ENCODE measurements at places on chromosomes 3 and 15.

DNA sequence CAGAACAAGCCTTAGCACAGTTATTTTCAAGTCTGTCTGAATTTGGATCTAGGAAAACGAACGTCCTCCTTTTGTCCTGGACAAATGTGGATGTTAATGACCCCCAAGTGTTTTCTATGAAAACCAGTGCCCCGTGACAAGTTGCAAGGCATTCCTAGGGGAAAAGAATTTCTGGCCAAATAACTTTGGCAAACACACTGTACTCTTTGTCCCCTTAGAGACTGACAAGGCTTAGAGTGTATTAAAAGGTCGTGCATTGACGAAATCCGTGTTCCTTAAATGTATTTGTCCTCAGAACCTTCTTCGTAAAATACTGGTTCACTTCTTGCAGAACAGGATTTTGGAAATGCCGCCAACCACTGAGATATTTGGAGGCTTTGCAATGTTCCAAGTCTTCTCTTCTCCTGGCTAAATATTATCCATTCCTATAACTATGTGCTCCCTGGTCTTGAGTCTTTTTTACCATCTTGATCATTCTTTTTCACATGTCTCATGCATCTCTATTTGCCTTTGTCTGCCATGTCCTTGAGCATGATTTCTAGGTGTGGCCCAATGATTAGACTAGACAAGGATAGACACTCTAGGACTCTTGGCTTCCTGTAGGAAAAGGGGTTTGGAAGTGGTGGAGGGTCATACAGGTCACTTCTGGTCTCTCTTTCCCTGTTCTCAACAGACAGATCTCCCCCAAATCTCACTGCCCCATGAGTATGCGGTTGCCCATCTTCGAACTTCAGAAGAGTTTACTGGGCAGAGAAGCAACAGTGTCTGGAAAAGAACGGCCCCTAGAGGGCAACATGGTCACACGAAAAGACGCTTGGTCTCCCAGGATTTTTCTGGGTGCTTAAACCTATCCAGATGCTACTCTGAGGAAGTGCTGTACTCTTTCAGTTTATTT, 117.5 kb downstream of the EDEM1 start:
- peak; percentile 50 for DNase-seq

DNA sequence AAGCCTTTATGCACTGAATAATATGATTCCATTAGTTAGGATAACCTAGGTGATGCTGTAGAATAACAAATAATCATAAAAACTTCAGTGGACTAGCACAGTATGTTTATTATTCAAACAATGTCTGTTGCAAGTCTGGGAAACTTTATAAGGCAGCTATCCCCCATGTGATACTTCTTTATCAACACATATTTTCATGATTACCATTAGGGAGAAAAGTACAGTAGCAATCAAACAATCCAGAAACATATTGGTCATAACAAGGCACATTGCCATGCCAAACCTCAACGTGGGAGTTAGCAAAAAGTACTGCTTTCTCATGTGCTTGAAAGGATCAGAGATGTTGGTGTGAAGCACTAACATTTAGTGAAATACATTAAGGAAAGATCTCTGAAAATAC, 35.5 kb downstream of the EOMES start:
- no peak for DNase-seq

DNA sequence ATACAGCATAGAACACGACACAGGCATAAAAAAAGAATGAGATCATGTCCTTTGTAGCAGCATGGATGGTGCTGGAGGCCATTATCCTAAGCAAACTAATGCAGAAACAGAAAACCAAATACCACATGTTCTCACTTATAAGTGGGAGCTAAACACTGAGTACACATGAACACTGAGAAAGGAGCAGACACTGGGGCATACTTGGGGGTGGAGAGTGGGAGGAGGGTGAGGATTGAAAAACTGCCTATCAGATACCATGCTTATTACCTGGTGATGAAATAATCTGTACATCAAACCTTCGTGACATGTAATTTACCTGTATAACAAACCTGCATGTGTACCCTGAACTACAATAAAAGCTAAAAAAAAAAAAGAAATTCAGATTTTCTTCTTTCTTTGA, 100.4 kb downstream of the PPM1L start:
- no peak for DNase-seq

- DNase-seq, result no peak
Measured at GRCh38 chr3:3082234-3082924, 27.8 kb downstream of the IL5RA start.

DNA sequence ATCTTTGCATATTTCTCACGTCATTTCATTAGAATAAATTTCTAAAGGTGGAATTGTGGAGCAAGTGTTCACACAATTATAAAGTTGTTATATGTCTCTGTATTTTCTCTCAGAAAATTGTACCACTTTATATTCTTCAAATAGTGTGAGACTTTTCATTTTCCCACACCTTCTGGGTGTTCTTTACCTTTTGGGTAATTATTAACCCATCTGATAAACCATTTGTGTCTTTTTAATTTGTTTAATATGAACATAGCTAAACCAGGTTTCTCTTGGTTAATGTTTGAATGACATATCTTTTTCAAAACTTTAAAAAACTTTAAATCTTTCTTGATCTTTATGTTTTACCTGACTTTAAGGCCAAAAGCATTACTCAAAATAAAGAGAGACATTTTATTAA, 40.5 kb downstream of the DZIP3 start:
- no peak for DNase-seq

- no peak for DNase-seq
Measured at GRCh38 chr15:69002783-69003182, 11.7 kb upstream of the NOX5 start.

DNA sequence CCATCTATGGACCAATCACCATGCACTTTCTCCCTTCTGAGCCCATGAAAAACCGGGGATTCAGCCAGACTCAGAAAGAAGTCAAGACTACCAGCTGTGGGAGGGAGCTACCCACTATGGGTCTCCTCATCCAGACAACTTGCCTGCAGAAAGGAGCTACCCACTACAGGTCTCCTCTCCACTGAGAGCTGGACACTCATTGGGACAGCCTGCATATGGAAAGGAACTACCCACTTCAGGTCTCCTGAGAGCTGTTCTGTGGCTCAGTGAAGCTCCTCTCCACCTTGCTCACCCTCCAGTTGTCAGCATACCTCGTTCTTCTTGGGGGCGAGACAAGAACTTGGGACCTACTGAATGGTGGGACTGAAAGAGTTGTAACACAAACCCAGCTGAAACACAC, 22.3 kb upstream of the ZBED2 start:
- DNase-seq, result no peak

Measured in WTC11 (cell line).